ENCODE measurements at places on chromosomes 2 and 18. TPM values are rescaled to one million over a fixed set of nuclear protein-coding genes. Genes with fewer than 3 reads are reported as not detected.

Gene HNMT
- 40.7 TPM for total RNA-seq

Gene PTPRN
- total RNA-seq: 3.2 TPM

Gene NCKAP5
- total RNA-seq: 0.49 TPM

Gene FKBP1B
- total RNA-seq: 10.9 TPM

Gene ESPNL
- not detected for total RNA-seq

Gene MEX3C
- total RNA-seq: 36.5 TPM

Gene AKAIN1
- total RNA-seq: not detected

GRCh38 chr2:45583977-45584376, 27.1 kb downstream of the SRBD1 start:
- DNase-seq: no peak

- DNase-seq: no peak
These were observed 142.1 kb downstream of the MYT1L start for GRCh38 chr2:2188941-2189340.

DNA sequence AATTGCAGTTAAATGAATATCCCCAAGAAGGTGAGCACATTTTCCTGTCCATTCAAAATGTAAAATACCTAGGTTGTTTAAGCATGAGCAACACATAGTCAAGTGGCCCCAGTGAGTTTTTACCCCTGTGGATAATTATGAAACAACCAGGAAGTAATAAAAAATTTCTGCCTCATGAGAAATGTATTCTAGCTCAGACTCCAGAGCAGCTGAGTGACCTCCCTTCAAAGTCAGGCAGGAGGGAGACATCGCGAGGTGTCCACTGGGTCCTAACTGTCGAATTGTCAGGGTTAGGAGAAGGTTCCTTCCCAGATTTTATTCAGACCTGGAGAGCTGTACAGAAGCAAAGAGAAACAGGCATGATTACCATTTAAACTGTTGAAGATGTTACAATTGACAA, 416.6 kb upstream of the SMIM21 start:
- no peak for DNase-seq

DNA sequence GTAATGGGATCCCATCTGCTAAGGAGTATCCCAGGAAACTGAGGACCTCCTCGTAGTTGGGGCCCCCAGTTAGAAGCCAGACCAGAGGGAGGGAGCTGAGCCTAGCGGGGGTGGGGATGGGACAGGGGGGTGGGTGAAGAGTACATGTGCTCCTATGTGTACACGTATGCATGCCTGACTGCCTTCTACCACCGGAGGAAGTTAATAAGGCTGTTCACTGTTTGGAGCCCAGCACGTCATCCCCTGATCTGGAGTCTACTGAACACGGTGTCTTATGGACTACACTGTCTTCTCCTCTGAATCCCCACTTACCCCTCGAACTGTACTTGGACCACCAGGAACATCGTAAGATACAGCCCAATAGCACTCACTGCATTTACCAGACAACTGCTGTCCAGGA, 68.5 kb downstream of the SFXN5 start:
- DNase-seq: no peak

- DNase-seq: peak; percentile 80
These were observed 7.1 kb upstream of the KLF11 start for GRCh38 chr2:10036095-10036884.

GRCh38 chr2:101843048-101843447, 145.5 kb downstream of the MAP4K4 start:
- peak; percentile 42 for DNase-seq

DNA sequence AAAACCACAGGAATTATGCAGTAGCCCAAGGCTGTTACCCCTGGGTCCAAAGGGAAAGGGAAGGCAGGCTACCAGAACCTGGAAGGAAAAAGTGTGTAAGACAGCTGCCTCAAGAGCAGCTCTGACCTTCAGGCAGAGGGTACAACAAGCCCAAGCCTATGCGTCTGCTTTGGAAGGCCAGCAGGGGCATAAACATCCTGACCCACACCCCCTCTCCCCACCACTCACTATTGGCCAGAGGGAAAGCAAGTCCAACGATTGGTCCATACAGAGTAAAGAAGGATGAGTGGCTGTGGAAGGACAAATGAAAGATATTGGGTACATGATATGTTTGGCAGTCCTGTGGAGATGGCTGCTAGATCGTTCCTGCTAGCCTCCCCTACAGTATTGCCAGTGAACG, 227.6 kb upstream of the HNRNPA3 start:
- no peak for DNase-seq

DNA sequence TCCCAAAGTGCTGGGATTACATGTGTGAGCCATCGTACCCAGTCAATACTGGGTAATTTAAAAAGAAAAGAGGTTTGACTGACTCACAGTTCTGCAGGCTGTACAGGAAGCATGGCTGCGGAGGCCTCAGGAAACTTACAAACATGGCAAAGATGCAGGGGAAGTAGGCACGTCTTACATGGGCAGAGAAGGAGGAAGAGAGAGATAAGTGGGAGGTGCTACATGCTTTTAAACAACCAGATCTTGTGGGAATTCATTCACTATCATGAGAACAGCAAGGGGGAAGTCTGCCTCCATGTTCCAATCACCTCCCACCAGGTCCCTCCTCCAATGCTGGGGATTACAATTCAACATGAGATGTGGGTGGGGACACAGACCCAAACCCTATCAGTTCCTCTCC, 192.5 kb downstream of the ATAD2B start:
- no peak for DNase-seq

- DNase-seq: no peak
These were observed 6.6 kb downstream of the OTOF start for GRCh38 chr2:26471289-26471688.

DNA sequence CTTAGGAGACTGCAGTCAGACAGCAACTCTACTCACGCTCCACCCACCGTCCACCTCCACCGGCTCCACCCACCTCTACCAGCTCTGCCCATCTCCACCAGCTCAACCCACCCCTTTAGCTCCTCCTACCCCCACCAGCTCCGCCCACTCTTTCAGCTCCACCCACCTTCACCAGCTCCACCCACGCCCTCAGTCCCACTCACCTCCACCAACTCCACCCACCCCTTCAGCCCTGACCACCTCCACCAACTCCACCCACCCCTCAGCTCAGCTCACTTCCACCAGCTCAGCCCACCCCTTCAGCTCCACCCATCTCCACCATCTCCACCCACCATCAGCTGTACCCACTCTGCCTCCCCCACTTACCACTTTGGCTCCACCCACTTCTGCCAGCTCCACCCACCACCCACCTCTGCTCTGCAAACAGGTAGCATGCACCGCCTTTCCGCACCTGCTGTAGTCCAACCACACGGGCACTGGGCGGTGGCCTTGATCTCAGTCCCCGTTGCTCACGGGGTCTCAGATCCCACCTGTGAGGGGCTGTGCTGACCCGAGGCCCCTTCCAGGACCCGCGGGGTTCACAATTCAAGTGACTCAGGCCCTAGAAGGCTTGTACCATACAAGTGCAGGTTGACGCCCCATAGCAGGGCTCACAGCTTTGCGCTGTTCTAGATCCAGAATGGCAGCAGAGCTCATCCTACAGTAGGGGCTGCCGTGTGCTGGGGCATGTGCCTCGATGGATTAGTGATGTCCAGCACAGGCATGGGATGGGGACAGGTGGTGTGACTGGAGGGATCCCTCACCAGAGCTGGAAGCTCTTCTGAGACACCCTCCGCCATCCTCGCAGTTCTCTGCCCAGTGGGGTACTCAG, 77.2 kb upstream of the OTOS start:
- no peak for DNase-seq

- DNase-seq: no peak
These were observed 456.8 kb upstream of the NXPH2 start for GRCh38 chr2:139237023-139237422.

- no peak for DNase-seq
These were observed 107.5 kb downstream of the STK39 start for GRCh38 chr2:168139852-168140251.

GRCh38 chr2:122514451-122514996, 759.1 kb downstream of the TSN start:
- no peak for DNase-seq

- DNase-seq: no peak
These were observed 24.7 kb downstream of the LYPD6B start for GRCh38 chr2:149063177-149063576.

- DNase-seq: peak; percentile 23
These were observed 833.8 kb upstream of the PIK3C3 start for GRCh38 chr18:41121116-41121826.

- no peak for DNase-seq
These were observed 39.3 kb downstream of the CENPO start for GRCh38 chr2:24832521-24832920.

DNA sequence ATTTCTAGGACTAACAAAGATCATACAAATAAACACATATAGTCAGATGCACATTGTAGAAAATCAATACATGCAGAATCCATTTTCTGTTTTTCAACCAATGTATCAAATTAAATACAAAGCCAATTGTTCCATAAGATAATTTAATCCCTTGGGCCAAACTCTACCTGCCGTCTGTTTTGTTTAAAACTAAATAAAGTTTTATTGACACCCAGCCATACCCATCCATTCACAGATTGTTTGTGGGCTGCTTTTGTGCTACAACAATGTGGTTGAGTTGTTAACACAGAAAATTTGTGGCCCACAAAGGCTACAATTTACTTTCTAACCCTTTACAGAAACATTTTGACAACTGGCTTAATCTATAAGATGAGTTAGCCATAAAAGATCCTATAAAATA, 484.0 kb upstream of the ID2 start:
- no peak for DNase-seq

GRCh38 chr2:216371721-216372702, at the start of gene MARCHF4:
Gene MARCHF4 (minus strand): TSS chr2:216372483. CDS start chr2:216370260, 2,223 bp downstream.
- DNase-seq: peak; percentile 81

DNA sequence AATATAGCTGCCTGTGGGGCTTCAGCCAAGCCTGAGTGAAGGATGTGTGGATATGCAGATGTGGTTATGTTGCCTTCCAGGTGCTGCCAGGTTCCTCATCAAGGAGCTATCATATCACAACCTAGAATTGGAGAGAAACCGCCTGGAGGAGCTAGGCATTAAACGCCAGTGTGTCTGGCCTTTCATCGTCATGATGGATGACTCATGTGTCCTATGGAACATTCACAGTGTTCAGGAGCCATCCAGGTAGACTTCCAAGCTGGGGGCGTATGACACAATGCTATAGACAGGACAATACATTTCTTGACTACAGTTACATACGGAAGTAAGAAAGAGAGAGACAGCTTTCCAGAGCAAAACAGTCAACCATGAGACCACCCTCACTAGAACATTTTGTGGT, 86.8 kb downstream of the ESCO1 start:
- no peak for DNase-seq

GRCh38 chr18:56696966-56697365, 45.8 kb downstream of the WDR7 start:
- DNase-seq: no peak

- no peak for DNase-seq
These were observed 16.0 kb upstream of the TBR1 start for GRCh38 chr2:161400076-161400475.

- peak; percentile 37 for DNase-seq
These were observed 7.2 kb upstream of the ACKR3 start for GRCh38 chr2:236562434-236562833.

All from RPMI7951 (cell line).